Activated T-helper 17 cell treated with anti-CD3 and anti-CD28 coated beads, Interleukin-2, amount 50 U/mL, for 72 hours (primary cell): ENCODE measurements at places on chromosomes 5 and 9. TPM values are rescaled to one million over a fixed set of nuclear protein-coding genes. Genes with fewer than 3 reads are reported as not detected.

Gene SLC6A19
- total RNA-seq = not detected

Gene RABGAP1
- total RNA-seq = 35.5 TPM

DNA sequence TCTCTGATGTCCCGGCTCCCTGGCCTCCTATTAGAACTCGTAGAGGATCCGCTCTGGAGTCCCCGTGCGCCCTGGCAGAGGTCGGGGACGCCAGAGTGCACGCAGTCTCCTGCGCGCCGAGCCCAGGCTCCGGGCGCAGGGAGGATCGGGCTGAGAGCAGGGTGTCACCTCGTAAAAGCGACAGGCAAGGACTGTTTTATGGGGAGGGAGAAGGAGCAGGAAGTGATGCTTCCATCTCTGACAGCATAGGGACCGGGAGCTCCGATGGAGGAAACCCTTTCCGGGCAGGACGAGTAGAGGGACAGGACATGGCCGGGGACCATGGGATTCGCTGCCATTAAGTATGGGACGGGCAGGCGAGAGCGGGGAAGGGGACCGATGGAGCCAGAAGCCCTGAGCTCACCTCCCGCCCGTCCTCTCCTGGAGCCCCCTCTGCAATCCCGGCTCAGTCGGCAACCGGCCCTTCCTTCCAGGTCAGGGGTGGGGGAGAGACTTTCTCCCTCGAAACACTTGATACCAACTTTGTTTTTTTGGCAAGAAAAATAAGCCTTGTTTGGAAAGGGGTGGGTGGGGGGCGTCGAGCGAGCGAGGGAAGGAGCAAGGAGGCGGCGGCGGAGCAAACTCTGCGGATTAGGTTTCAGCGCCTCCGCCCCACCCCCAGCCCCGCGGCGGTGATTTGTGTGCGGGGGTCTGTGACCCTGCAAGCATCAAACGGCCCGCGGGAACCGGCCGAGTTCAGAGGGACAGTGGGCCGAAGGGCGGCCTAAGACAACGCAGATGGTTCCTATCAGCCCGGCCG is 12.6 kb downstream of the LMX1B start:
- peaks cover 49% of the 10 kb centered on the region for H3K27me3 ChIP-seq
- H3K36me3 ChIP-seq = no peaks in the 10 kb centered on the region
- H3K4me3 ChIP-seq = peak overlapping the region; percentile 66
- H3K27ac ChIP-seq = no peak overlapping the region
- ATAC-seq = no peak

DNA sequence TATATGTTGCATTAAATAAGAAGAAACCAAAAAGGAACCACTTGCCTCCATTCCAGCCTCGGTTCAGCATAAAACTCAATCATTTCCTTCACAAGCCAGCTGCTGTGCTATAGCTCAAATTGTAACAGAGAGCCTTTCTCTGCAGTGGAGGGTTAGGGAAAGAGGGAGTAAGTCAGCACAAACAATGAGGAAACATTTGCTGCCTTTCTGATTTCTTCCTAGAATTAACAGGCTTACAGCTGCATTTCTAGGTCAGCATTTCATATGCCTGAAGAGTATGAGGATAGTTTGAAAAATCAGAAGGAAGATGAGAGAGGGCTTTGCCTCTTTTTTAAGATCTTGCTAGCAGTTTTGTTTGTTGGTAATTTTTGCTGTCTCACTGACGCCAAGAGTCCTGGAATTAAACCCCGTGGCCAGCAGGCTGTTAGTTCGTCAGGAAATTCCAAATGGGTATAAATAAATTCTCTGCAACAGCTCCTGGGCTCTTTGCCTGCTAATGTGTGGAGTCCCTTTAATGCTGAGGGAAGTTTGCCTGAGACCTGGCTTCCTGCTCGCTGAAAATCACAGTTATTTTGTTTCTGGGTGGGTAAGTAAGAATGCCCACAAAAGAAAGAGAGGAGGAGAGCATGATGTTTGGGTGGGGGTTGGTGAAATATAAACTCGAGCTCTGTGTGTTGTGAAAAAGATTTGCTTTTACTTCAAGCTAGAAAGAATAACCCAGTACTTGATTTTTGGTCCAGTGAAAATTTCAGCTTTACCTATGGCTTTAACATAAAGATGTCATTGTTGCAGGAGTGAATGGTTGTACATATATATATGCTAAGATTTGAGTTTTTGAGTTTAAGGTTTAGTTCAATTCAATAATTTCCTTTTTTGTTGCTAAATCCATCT is 148.1 kb upstream of the DMRT1 start:
- H3K27me3 ChIP-seq = no peaks in the 10 kb centered on the region
- no peak overlapping the region for H3K4me3 ChIP-seq
- H3K27ac ChIP-seq = no peak overlapping the region
- no peaks in the 10 kb centered on the region for H3K4me1 ChIP-seq

DNA sequence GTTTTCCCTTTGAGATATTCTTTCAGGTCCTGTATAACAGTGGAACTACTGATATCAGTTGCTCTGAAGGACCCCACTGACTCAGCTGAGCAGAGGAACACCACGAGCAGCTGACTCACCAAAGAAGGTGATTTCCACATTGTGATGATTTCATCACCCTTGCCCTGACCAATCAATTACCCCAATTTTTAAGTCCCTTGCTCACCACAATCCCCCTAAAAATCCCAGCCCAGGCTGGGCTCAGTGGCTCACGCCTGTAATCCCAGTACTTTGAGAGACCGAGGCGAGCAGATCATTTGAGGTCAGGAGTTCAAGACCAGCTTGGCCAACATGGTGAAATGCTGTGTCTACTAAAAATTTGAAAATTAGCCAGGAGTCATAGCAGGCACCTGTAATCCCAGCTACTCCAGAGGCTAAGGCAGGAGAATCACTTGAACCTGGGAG is 125.3 kb upstream of the ABCA1 start:
- H3K36me3 ChIP-seq = no peaks in the 10 kb centered on the region
- peak; percentile 96 for ATAC-seq
- no peaks in the 10 kb centered on the region for H3K27me3 ChIP-seq
- H3K4me1 ChIP-seq = peaks cover 28% of the 10 kb centered on the region
- peak overlapping the region; percentile 83 for H3K27ac ChIP-seq

DNA sequence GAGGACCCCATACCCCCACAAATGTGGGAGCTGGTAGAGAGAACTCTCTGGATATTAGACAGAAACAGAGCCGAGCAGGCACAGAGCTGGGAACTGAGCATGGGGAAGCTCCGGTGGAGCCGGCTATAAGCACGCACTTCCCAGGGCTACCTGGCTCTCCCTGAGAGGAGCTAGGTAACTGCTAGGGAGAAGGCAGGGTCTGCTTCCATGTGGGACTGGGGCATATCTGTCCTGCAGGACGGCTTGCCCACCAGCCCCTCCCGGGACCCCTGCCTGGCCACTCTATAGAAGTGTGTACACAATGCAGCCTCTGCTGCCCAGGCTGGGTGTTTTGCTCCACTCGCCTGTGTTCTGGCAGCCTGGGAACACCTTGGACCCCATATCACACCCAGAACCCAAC is 1537.0 kb upstream of the CDH9 start:
- no peak overlapping the region for H3K27ac ChIP-seq
- no peak for ATAC-seq
- H3K27me3 ChIP-seq = no peaks in the 10 kb centered on the region

Gene PCA3
- total RNA-seq = not detected

GRCh38 chr5:50547303-50547702 is 106.2 kb upstream of the EMB start:
- H3K36me3 ChIP-seq = no peaks in the 10 kb centered on the region
- no peak overlapping the region for H3K27ac ChIP-seq
- no peak for ATAC-seq
- no peak overlapping the region for H3K4me3 ChIP-seq

Gene PCDHGB4
- total RNA-seq = 0.08 TPM

DNA sequence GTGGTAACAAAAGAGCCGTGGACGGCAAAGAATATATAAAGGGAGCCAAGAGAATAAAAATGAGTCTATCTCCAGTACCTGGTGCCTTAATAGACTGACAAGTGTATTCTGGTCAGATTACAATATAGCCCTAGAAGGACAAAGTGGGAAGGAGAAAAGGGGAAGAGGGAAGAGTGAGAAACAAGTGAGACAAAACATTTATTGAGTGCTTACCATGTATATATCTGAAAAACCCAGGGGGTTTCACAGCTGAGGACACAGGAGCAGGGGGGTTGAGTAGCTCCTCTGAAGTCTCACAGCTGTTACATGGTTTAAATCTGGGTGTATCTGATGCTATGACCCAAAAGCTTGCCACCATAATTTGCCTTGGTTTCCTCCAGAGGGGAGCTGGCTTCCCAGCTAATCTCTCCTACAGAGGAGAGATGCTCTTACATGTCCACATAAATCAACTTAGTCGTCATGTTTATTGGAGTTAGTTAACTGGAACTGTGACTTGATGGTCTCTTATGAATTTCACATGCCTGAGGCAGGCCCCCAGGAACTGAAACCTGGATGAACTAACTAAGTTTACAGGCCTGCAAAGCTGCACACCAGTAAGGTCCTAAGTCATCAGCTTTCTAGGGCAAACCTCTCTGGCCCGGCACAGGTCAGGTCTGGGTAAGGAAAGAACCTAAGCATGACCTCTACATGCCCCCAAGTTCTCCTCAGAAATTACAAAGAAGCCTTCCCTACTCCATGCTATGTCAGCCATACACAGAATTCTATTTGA is 15.5 kb downstream of the SIL1 start:
- H3K36me3 ChIP-seq = peaks cover 6% of the 10 kb centered on the region
- H3K4me3 ChIP-seq = no peak overlapping the region
- no peak overlapping the region for H3K27ac ChIP-seq
- ATAC-seq = no peak
- H3K27me3 ChIP-seq = no peaks in the 10 kb centered on the region
- H3K4me1 ChIP-seq = peaks cover 6% of the 10 kb centered on the region

GRCh38 chr9:112496074-112496722 is 9.6 kb downstream of the KIAA1958 start:
- no peak overlapping the region for H3K4me3 ChIP-seq
- no peaks in the 10 kb centered on the region for H3K4me1 ChIP-seq
- no peak overlapping the region for H3K27ac ChIP-seq
- peaks cover 26% of the 10 kb centered on the region for H3K36me3 ChIP-seq
- ATAC-seq = no peak

DNA sequence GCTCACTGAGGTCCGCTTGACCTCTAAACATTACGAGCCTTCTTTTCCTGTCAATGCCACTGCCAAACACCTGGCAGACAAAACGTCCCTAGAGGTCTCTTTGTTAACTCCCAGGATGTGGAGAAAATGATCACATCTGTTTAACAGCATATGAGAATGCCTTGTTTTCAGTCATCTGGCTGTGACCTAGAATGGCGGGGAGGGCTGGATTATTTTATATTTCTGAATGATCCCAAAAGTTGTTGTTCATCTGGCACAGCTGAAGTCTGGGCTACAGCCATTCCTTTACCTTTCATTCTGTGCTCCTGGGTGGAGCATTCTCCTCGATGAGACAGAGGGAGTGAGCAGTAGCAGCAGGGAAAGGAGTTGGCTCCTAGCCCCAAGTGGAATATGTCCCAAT is 138.2 kb downstream of the PRDM6 start:
- no peaks in the 10 kb centered on the region for H3K36me3 ChIP-seq
- peaks cover 10% of the 10 kb centered on the region for H3K27me3 ChIP-seq
- H3K27ac ChIP-seq = no peak overlapping the region
- H3K4me1 ChIP-seq = no peaks in the 10 kb centered on the region

Gene PTAR1
- total RNA-seq = 62.9 TPM

DNA sequence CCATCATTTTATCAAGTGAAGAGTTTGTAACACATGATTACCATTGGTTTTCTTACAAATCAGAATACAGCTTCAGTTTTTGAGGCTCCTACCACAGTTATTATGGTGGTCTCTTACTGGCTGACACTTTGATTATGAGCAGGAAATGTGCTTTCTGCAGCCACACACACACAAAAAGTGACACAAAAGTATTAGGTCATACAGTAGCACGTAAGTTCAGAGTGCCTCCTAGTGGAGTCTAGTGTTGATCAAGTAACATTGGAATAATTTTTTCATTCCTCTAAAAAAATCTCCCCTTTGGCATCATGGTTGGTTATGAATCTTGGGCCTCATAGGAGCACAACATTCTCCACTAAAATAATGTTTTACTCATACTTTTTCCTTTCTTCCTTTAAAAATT is 37.6 kb downstream of the PAM start:
- ATAC-seq = peak; percentile 37
- H3K4me3 ChIP-seq = no peak overlapping the region
- H3K4me1 ChIP-seq = peaks cover 9% of the 10 kb centered on the region
- no peaks in the 10 kb centered on the region for H3K27me3 ChIP-seq

DNA sequence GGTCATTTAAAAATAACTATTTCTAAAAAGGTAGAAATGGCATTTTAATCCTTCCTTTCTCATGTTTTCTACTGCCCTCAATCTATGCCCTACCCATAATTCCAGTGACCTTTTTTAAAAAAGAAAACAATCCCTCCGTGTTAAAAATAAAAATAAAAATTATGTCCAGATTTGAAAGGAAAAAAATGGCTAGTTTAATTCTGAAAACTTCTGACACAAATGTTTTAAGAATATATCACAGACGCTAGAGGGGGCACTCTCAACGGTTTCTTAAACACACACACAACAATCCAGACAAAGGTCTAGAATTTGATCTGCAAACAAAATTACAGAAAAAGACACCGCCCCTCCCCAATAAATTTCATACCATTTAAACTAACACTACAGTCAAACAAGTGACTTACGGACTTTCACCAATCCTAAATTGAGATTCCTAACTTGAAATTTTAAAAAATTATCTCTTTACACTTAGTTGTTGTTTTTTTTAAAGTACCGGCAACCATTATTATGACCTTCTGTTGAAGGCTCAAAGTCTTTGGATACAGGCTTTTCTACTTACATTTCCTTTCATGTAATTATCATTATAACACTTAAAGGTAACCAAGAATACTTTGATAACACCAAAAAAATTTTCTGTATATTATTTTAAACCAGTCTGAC is 38.2 kb downstream of the CLINT1 start:
- no peaks in the 10 kb centered on the region for H3K27me3 ChIP-seq
- H3K27ac ChIP-seq = peak overlapping the region; percentile 78
- peaks cover 22% of the 10 kb centered on the region for H3K36me3 ChIP-seq
- H3K4me1 ChIP-seq = peaks cover 5% of the 10 kb centered on the region
